Kidney (tissue), 22 donors: ENCODE measurements at places on chromosomes 16 and 17.

- no peak for DNase-seq
Observed at GRCh38 chr17:75849279-75849646, 5.1 kb upstream of the UNC13D start.

DNA sequence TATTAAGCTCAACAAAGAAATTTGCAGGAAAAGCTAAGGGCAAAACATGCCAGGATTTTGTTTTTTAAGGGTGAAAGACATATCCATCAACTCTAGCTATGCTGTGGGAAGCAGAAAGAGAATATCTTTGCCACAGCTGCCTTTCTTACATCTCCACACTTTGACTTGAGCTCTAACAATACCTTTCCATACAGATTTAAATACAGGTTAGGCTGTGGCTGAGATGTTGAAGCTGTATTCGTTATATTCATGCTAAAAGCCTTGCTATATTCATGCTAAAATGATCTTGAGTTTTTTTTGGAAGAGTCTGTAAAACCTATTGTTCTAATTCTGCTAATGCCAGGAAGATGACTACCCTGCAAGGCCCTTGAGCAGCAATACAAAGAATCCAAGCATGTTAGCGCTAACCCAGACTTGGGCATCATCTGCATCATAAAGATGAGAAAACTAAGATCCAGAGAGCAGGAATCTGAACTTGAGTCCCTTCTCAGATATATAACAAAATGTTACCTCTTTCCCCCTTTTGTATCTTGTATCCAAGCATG is 204.8 kb upstream of the C17orf78 start:
- no peak for DNase-seq

- DNase-seq = no peak
Observed at GRCh38 chr17:7119314-7119713, 4.7 kb upstream of the ASGR2 start.

DNA sequence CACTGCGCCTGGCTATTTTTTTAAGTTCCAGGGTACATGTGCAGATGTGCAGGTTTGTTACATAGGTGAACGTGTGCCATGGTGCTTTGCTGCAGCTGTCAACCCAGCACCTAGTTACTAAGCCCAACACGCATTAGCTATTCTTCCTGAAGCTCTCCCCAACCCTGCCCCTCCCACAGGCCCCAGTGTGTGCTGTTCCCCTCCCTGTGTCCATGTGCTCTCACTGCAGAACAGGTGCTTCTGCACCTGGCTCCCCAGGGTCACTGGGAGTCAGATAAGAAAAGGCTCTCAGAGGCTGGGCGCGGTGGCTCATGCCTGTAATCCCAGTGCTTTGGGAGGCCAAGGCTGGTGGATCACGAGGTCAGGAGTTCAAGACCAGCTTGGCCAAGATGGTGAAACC is 6.2 kb downstream of the HASPIN start:
- DNase-seq = no peak
